ENCODE measurements at places on chromosomes 7 and 10. TPM values are rescaled to one million over a fixed set of nuclear protein-coding genes. Genes with fewer than 3 reads are reported as not detected.

Gene LIPN
- polyA plus RNA-seq: not detected

Gene LIPF
- polyA plus RNA-seq: not detected

Gene ACSL5
- 0.31 TPM for polyA plus RNA-seq

Gene ZNF503
- 37.3 TPM for polyA plus RNA-seq

Gene NDUFB2
- 391 TPM for polyA plus RNA-seq

Gene GPR22
- polyA plus RNA-seq: 0.84 TPM

Gene PNLIPRP3
- not detected for polyA plus RNA-seq

Gene CLEC5A
- not detected for polyA plus RNA-seq

Gene CC2D2B
- 0.35 TPM for polyA plus RNA-seq

Gene UTF1
- polyA plus RNA-seq: not detected

Gene SH2D4B
- polyA plus RNA-seq: not detected

DNA sequence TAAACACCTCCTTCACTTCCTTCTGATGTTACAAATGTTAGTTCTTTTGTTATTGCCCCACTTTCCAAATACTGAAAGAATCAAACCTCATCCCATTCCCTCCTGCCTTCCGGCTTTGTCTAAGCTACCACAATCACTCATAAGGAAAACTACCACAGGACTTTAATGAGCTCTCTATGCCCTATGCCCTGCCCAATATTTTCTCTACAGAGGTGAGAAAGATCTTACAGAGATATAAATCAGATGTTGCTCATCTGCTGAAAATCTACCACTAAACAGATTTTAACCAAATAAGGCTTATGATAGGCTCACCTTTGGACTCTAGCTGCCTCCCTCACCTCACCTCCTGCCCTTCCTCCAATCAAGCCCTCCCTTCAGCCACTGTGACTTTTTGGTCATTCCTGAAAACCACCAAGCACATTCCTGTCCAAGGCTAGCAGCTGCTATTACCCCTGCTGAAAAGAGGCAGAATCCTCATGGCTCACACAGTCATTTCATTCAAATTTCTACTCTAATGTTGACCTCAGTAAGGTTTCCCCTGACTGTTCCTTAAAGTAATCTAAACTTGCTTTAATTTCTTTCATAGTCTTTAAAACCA is 7.7 kb downstream of the ZNF33B start:
- DNase-seq: no peak

GRCh38 chr7:16918288-16918895 is 36.6 kb upstream of the AGR3 start:
- peak; percentile 61 for DNase-seq

GRCh38 chr10:50506861-50507573 is 116.7 kb downstream of the SGMS1 start:
- DNase-seq: peak; percentile 64

- no peak for DNase-seq
Observed at GRCh38 chr10:48932831-48933664, 6.6 kb downstream of the LRRC18 start.

DNA sequence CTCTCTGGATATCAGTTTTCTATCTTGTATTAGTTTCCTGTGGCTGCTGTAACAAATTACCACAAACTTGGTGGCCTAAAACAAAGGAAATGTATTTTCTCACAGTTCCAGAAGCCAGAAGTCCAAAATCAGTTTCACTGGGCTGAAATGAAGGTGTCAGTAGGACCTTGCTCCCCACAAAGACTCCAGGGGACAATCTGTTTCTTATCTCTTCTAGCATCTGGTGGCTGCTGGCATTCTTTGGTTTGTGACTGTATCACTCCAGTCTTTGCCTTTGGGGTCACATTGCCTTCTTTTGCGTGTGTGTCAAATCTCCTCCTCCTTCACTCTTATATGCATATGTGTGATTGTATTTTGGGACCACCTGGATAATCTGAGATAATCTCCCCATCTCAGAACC is 153.0 kb upstream of the PRPS1L1 start:
- DNase-seq: no peak

DNA sequence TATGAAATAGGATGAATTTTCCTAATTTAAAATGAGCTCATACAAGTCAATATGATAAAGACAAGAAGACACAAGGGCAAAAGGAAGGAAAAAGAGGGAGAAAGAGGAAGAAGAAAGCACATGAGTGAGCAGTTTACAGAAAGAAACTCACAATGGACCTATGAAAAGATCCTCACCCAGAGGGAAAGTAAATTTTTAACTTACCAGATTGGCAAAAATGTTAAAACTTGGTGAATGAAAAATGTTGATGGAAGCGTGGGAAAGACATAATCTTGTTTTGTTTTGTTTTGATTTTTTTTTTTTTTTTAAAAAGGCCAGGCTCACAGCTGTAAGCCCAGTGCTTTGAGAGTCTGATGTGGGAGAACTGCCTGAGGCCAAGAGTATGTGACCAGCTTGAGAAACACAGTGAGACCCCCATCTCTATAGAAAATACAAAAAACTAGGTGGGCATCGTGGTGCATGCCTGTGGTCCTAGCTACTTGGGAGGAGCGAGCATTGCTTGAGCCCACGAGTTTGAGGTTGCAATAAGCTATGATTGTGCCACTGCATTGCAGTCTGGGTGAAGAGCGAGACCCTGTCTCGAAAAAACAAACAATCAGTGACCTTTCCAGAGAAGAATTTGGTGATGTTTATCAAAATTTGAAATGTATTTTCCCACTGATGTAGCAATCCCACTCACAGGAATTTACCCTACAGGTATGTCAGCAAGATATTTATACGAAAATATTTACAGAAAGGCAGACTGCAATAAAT is 152.9 kb upstream of the ASAH2 start:
- DNase-seq: no peak

DNA sequence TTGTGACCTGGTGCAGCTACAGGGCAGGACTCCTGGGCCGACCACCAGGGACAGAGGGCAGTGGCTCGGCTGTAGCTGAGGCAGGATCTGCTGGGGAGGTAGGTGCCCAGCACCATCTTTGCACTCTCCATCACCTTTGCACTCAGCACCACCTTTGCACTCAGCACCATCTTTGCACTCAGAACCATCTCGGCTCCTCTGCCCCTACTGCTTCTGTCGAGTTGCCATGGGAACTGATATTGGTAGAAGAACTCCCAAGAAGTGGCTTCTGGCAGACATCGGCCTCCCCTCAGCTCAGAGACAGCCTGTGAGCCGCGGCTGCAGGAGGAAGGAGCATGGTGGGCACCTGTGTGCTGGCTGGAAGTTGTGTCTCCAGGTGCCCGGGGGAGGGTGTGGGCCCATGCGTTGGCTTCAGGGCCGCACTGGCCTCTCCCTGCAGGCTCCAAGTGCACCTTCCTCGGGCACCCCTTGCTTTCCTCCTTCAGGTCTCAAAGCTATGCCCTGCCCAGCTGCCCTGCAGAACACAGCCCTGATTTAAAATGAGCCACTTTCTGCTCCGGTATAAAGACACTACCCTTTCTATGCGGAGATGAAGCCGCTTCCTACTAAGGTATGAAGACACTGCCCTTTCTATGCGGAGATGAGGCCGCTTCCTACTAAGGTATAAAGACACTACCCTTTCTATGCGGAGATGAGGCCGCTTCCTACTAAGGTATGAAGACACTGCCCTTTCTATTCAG is 514.5 kb downstream of the PTPRN2 start:
- no peak for DNase-seq

DNA sequence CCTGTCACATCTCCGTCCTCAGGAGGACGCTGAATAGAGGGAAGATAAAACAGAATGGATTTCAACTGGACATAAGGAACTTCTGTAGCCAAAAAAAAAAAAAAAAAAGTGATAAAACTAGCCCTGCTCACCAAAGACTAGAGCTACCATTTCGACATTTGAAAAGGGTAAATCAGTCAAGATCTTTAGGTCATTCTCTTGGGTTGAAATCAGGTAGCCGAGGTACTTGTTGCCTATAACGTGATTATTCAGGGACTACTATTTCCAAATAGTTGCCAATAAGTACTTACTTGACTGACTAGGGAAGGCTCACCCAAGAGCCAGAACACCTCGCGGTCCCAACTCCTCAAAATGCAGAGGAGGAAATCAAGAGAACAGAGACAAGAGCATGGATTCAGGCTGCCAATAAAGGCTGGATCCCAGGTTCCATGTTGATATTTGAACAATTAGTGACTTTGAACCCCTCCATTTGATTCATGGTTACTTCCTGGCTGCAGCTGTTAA is 2.0 kb downstream of the RHEB start:
- no peak for DNase-seq

GRCh38 chr7:1812509-1813393 is 142.7 kb downstream of the ELFN1 start:
- DNase-seq: no peak

DNA sequence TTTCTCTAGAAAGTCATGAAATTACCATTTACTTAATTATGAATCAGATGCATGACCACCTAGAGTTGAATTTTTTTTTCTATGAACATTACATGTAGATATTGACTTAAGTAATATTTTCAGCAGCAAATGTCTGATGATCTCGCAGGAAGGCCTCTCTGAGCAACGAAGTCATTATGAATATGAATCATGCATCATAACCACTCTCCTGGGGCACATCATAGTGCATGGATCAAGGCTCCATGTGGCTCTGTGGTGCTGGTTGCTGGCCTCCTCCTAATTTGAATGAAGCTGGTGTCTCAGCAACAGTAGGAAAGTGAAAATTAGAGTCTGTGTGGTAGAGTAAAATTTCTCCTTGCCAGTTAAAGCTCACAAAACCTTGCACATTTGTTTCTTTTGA is 121.4 kb upstream of the INHBA start:
- DNase-seq: no peak
